ENCODE measurements at places on chromosomes 12 and 14.

DNA sequence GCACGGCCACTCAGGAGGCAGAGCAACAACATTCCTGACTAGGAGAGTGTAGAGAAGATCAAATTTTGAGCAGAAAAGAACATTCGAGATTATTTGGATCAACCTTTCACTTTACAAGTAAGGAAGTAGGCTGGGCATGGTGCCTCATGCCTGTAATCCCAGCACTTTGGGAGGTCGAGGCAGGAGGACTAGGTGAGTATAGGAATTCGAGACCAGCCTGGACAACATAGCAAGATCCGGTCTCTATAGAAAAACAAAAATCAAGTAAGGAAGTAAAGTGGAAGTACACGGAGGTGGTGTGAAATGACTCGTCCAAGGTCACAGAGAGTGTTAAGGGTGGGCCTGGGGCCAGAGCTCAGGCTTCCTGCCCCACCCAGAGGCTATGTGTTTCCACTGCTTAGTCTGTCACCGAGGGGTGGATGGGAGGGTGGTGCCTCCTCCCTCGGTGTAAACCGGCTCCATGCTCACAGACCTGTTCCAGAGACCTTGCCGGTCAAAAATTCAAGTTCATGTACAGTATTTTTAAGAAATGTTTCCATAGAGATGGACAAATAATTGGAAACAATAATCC lies 51.9 kb downstream of the MAP1LC3B2 start:
- peak; percentile 13 for DNase-seq

GRCh38 chr12:68867606-68868005 lies 59.6 kb downstream of the MDM2 start:
- DNase-seq: no peak

DNA sequence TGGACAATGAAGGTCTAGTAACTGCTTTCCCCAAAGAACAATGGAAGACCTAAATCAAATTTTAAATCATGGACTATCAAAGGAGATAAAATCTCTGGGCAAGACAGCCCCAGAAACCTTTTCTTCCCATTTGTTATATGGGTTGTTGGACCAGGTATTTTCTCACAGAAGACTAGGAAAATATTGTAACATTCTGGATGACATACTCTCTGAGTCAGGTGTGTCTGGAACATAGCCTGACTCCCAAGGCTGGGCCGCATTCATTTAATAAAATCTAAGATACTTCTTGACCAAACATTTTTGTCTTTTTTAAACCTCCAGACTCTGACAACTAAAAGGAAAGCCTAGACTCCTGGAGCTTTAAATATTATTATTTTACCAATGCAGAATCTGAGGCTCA lies 87.9 kb downstream of the ATP23 start:
- no peak for DNase-seq

- no peak for DNase-seq
These were observed 86.4 kb downstream of the SCN8A start for GRCh38 chr12:51677284-51677968.

DNA sequence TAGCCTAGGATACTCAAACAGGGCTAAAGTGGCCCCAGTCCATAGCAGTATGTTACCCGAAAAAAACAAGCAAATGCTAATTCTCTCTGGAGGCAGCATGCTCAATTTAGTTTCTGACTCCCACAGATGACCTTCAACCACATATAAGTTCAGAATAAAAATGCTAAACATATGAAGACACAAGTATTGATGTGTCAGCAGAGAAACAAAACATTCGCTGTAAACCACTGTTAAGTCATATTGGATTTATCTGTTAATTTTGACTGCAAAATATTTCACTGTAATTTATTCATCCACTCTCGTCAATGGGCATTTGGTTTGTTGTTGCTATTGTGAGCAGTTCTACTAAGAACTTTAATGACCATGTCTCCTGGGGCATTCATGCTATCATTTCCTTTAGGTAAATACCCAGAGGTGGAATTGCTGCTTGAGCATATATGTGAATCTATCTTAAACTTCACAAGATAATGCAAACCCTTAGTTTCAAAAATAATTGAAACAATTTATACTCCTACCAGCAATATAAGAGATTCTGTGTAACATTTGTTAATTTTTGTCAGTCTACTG lies 36.5 kb downstream of the WBP11 start:
- no peak for DNase-seq

DNA sequence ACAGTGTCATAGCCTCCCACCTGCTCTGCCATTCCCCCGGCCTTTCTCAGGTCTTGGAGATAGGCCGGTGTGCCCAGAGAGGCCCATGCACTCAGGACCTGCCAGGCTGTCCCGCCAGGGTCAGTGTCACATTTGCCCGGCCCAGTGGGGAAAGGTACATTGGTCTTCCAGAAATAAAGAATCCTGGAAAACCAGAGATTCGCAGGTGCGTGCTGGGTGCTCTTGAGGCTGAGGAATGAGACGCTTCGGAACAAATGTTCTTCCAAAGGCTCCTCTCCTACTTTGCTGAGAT lies 205.8 kb upstream of the RTL1 start:
- no peak for DNase-seq

DNA sequence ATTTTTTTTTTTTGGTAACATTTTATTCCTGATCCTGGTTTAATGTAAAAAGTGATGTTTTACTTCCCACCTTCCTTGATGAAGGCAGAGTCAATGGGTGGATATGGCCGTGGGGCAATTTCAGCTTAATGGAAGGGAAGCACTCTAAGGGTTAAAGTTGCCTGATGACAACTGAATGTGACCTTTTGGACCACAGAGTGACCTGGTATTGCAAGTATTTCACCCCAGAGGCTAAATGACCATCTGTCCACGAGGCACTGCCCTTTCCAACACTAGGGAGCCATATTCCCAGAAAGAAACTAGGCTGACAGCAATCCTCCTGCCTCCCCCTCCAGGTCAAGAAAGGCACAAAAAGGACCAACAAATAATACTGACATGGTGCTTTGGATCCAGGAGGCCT lies 4.8 kb downstream of the CCDC177 start:
- no peak for DNase-seq

DNA sequence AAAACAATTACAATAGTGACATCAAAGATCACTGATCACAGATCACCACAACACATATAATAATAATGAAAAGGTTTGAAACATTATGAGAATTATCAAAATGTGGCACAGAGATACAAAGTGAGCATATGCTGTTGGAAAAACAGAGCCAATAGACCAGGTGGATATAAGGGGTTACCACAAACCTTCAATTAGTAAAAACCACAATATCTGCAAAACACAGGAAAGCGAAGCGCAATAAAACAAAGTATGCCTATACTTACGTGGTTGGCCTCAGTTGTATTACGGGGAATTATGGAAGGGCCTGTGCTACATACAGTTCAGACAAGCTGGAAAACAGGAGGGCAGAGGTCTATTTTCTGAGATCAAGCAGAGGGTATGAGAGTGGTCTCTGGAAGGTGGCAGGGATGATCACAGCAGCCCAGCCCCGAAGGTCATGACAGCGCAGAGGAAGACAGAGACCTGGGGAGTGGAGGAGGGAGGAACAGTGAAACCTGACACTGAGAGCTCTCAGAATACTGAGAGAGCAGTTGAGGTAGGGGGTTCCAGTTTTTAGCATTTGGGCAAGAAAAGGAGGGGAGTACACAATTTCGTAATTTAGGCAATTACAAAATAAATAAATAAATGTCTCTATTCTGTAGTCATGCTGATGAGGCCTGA lies 41.3 kb downstream of the IFNG start:
- DNase-seq: no peak

DNA sequence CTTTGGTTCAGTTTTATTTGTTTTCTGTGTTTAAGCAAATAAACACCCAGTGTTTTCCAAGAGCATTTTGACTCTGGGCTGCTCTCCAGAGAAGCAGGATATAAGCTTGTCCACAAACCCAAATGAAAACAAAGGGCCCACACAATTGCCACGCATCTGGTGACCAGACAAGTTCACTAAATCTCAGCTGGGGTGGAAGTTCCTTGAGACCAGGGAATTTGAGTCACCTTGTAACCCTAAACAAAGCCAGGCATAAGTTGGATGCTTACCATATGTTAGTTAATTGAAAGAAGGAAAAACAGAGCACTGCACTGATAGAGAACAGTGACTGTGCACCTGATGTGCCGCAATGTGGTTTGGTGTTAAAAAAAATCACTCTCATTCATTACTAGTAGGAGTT lies 1.6 kb upstream of the TXNRD1 start:
- DNase-seq: no peak

DNA sequence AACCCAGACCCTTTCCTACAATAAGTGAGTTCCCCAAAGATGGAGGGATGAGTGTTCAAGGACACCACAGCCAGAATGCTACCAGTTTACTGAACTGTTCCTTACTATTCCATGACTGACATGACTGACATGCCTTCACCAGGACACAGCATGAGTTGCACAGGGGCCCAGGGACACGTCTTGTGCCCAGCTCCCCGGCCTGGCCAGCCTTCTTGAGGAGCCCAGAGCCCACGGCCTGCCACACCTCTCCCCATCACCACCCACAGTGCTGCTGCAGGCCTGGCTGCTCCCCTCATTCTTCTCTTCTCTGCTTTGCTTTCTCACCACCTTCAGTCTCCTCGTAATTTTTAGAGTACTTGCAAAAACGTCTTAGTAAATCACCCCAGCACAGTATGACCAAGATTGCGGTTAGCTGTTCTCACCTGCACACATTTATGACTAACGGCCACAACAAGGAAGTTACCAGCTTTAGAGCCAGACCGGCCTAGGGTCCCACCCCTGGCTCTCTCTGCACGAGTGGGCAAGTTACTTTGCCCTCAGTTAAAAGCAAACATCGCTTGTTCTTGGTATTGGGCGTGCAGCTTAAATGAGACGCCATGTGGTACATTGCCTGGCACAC lies 18.5 kb downstream of the PPP2R5E start:
- DNase-seq: peak; percentile 88

GRCh38 chr14:95313707-95314106 lies 6.0 kb downstream of the CLMN start:
- DNase-seq: peak; percentile 40

GRCh38 chr14:59215322-59215721 lies 26.9 kb downstream of the DAAM1 start:
- DNase-seq: no peak

All from GM12865 (cell line).